ENCODE measurements at places on chromosomes 12 and 14.

GRCh38 chr14:88063811-88064210 lies 58.9 kb downstream of the GPR65 start:
- DNase-seq = no peak

- DNase-seq = no peak
These were observed 66.4 kb downstream of the PTPRR start for GRCh38 chr12:70854138-70854537.

DNA sequence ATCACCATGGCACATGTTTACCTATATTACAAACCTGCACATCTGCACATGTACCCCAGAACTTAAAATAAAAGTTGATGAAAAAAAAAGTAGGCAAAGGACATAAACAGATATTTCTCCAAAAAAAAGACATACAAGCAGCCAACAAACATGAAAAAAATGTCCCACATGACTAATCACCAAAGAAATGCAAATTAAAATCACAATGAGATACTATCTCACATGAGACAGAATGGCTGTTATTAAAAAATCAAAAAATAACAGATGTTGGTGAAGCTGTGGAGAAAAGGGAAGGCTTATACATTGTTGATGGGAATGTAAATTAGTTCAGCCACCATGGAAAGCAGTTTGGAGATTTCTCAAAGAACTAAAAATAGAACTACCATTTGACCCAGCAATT lies 68.0 kb upstream of the FAR2 start:
- DNase-seq = no peak

DNA sequence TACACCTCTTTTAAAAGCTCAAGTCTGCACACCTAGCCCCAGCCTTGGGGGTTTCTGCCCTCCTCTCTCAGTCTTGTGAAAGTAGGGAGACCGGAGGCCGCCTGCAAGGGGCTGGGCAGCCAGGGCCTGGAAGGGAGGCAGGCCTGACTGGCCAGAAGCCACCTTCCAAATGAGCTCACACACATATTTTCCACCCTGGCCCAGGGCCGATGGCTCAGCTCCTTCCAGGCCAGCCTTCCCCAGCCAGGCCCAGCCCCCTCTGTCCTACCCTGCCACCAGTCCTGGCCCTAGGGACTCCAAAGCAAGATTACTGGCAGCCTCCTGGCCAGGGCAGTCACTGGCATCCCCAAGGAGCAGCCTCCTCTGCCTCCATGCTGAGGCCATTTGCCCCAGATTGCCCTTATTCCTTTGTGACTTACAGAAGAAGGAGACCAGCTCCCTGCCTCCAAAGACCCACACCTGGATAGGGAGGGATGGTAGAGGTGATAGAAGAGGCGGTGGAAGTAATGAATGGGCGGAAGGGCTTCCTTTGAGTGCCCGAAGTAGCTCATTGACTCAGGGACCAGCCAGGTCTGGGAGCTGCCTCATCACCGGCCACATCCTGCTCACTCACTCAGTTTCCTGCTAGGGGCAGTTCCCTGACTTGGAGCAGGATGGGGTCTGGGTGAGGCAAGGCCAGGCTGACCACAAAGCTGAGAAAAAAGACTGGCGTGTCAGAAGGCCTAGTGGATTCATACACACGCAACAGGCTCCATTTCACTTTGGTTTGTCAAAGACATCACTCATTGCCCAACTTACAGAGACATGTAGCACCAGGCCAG lies 14.8 kb downstream of the MMP14 start:
- DNase-seq = peak; percentile 94

- peak; percentile 89 for DNase-seq
These were observed at the start of gene VPS37B for GRCh38 chr12:122895704-122896636. VPS37B (minus strand) TSS chr12:122896124; CDS start chr12:122896062, 62 bp downstream.

DNA sequence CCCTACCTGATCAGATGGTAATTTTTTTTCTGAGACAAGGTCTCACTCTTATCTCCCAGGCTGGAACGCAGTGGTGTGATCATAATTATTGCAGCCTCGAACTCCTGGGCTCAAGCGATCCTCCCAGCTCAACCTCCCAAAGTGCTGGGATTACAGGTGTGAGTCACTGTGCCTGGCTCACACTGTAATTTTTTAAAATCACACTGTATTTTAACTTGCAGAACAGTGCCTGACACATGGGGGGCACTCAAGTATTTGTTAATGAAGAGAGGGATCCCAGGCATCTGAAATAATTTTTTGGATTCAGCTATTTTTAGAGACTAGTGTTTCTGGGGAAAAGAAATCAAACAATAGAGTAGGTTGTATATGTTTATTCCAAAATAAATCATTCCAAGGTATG lies 21.7 kb downstream of the LIMA1 start:
- no peak for DNase-seq

DNA sequence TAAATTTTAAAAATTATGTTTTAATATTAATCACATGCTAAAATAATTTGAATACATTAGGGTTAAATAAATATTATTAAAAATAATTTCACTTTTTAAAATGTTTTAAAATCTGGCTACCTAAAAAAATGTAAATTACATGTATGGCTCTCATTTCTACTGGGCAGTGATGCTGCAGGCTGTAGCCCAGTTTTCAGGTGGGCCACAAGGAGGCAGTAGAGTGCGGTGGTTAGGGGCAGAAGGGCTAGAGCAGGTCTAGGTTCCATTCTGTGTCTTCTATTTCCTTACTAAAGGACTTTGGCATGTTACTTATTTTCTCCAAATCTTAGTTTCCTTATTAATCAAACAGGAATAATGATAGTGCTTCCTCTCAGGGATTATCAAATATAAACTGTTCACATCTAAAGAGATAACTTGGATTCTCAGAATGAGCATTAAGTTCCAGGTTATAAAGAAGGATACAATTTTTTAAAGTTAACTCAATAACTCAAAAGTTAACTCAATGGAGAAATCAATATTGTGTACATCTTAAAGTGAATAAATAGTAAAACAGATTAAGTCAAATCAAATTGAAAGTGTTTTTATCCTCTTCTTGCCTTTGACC lies 54.9 kb upstream of the OVCH1 start:
- peak; percentile 72 for DNase-seq

- no peak for DNase-seq
These were observed 96.8 kb downstream of the EXOC5 start for GRCh38 chr14:57171903-57172302.

DNA sequence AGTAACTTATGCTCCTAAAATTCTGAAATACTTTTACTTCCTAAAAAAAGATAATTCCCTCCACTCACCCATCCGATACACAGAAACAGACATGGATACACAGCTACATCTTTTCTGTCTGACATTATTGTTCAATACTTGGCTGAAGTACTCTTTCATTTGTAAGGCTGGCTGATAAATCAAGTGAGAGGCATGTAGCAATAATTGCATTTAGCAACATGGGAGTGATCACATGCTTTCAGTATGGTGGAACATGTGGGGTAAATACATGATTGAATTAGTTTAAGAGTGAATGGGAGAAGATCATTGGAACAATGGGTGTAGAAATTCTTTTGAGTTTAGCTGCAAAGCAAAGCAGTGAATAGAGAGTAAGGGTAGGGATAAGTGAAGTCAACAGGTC lies 25.6 kb downstream of the PTPRQ start:
- DNase-seq = no peak

DNA sequence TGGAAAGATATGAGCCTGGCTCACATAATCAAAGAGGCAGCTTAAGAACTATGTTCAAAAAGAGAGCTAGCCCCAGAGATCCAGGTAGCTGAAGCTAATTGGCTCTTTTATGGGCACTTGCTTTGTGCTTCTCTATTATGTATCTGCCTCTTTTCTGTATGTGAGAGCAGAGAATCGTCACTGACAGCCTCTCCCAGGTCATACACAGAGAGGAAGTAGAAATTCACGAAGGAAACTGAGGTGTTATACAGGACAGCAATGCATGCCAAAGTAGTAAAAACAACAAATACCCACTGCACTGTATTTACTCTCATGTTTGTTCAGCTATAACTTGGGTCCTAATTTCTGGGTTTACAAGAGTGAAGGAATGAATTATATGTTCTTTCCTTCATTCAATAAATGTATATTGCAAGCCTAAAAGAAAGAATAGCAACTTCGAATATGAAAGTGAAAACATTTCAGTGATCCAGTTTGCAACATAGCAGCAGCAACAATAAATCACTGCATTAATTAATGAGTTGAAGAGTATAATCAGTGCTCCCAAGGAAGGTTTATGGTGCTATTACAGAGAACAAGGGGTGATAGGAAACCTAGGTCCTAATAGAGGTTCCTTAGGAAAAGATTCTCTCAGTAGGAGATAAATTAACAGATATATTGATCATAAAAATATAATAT lies 47.1 kb upstream of the ATXN7L3B start:
- no peak for DNase-seq

DNA sequence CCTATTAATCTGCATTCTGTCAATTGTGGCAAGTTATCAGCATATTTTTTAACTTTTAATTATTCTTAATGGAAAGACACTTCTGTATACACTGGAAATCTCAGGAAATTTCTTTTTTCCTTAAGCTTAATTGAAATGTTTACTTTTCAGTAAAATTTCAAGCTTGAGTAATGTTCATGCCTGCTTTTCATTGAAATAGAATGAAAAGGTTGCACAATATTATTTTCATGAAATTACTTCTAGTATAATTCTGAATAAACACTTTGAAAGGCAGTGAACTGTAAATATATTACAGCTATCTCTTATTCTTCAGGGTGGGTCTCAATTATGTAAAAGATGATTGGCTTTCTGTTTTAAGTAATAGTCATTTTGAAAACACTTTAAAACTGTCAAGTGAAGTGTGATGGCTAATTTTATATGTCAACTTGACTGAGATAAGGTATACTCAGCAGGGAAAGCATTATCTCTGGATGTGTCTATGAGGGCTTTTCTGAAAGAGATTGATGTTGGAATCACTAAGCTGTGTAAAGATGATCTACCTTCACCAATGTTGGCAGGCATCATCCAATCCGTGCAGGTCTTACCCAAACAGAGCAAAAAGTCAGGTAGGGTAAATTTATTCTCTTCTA lies 29.9 kb downstream of the CLEC2D start:
- DNase-seq = no peak

Measured in left ventricle myocardium superior (tissue), 1 donor.